ENCODE measurements at places on chromosomes 2 and 18. TPM values are rescaled to one million over a fixed set of nuclear protein-coding genes. Genes with fewer than 3 reads are reported as not detected.

CCDC68 gene
- total RNA-seq: 8.1 TPM

VWC2L gene
- not detected for total RNA-seq

UBR3 gene
- total RNA-seq: 59.2 TPM

- H3K27ac ChIP-seq: no peak overlapping the region
- no peaks in the 10 kb centered on the region for H3K27me3 ChIP-seq
- no peak for DNase-seq
- H3K36me3 ChIP-seq: no peaks in the 10 kb centered on the region
- H3K4me1 ChIP-seq: no peaks in the 10 kb centered on the region
- H3K4me3 ChIP-seq: no peak overlapping the region
Observed at GRCh38 chr2:192070099-192070498, 124.6 kb downstream of the TMEFF2 start.

DNA sequence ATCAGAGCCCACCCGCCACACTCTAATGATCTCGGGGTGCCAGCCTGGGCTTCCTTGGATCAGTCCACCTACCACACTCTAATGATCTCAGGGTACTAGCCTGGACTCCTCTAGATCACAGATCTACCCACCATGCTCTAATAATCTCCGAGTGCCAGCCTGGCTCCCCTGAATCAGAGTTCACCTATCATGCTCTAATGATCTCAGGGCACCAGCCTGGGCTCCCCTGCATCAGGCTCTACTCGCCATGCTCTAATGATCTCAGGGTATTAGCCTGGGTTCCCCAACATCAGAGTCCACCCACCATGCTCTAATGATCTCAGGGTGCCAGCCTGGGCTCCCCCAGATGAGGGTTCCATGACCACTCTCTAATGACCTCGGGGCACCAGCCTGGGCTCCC, 48.1 kb downstream of the EIPR1 start:
- H3K4me1 ChIP-seq: no peaks in the 10 kb centered on the region
- DNase-seq: no peak
- no peak overlapping the region for H3K4me3 ChIP-seq
- H3K27ac ChIP-seq: no peak overlapping the region
- no peaks in the 10 kb centered on the region for H3K27me3 ChIP-seq
- no peaks in the 10 kb centered on the region for H3K36me3 ChIP-seq

GRCh38 chr2:144516981-144517865, 2.7 kb downstream of the ZEB2 start:
- H3K27me3 ChIP-seq: no peaks in the 10 kb centered on the region
- peak overlapping the region; percentile 99 for H3K27ac ChIP-seq
- H3K36me3 ChIP-seq: no peaks in the 10 kb centered on the region
- peaks cover 7% of the 10 kb centered on the region for H3K4me1 ChIP-seq

DNA sequence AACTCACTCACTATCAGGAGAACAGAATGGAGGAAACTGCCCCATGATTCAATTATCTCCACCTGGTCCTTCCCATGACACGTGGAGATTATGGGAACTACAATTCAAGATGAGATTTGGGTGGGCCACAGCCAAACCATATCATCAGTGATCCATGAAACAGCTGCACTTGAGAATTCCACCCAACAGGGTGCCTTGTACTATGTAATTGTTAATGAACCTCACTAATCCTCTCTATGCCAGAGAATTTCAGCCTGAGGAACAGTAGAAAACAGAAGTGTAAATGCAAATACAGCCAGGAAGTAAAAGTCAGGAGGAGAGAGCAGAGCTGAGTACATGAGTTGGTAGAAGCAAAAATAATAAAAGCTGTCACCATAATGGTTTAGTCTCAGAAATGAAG, 261.4 kb downstream of the EPHA4 start:
- H3K27me3 ChIP-seq: no peaks in the 10 kb centered on the region
- H3K36me3 ChIP-seq: no peaks in the 10 kb centered on the region
- no peak for DNase-seq

DNA sequence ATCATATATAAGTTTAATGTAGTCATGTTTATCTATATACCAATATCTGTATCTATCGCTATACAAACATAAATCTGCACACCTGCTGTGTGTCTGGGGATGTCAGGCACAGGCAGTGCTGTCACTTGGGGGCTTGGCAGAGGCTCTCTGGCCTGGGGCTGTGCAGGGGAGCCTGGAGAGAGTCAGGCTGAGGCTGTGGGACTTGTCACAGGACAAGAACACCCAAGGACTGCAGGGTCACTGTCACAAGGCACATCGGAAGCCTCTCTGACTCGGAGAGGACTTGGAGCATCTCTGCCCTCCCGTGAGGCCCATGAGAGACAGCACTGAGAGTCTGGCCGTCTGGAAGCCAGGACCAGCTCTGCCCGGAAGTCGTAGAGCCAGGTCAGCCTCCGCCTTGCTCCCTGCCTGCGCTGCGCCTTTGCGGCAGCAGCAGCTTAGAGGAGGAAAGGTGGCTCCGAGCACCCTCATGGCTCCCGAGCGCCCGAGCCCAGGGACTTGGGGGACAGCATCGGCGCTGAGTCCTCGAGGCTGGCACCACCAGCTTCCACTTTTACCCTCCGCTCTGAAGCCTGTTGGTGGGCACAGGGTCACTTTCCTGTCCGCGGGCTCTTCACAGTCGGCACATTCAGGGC, 280.3 kb downstream of the NDUFA10 start:
- no peaks in the 10 kb centered on the region for H3K36me3 ChIP-seq
- DNase-seq: no peak
- no peak overlapping the region for H3K4me3 ChIP-seq
- H3K27me3 ChIP-seq: no peaks in the 10 kb centered on the region

- H3K4me3 ChIP-seq: no peak overlapping the region
- DNase-seq: no peak
- H3K4me1 ChIP-seq: no peaks in the 10 kb centered on the region
- no peak overlapping the region for H3K27ac ChIP-seq
Observed at GRCh38 chr2:98269274-98269673, 77.0 kb upstream of the CNGA3 start.

- H3K27me3 ChIP-seq: no peaks in the 10 kb centered on the region
- no peak for DNase-seq
- no peaks in the 10 kb centered on the region for H3K36me3 ChIP-seq
Observed at GRCh38 chr2:78861546-78861945, 164.0 kb upstream of the REG3G start.

DNA sequence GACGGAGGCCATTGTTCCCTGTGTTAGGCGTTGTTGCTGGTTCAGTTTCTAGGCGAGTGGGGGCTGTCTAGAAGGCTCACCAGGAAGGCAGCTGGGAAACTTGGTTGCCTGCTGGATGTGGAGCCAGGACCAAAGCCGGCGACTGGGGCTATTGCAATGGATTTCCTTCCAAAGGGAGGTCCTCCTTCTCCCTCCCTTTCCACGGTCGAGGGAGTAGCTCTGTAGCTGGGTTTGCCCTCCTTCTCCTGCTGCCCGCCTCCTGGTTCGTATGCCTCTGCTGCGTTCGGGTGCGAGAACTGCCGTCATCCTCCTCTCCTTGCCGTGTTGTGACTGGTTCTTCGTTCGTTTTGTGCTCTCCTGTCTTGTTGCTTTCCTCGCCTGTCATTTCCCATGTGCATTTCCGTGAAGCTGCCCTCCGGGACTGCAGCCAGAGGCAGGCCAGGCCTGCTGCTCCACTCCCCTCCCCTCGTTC, 203.4 kb downstream of the NEDD4L start:
- peak overlapping the region; percentile 30 for H3K4me3 ChIP-seq
- no peaks in the 10 kb centered on the region for H3K36me3 ChIP-seq
- peak overlapping the region; percentile 42 for H3K27ac ChIP-seq
- H3K4me1 ChIP-seq: peaks cover 16% of the 10 kb centered on the region
- DNase-seq: no peak

GRCh38 chr2:176066645-176067588, 16.8 kb downstream of the EVX2 start:
- H3K27ac ChIP-seq: no peak overlapping the region
- no peak overlapping the region for H3K4me3 ChIP-seq
- no peaks in the 10 kb centered on the region for H3K36me3 ChIP-seq
- H3K4me1 ChIP-seq: no peaks in the 10 kb centered on the region
- H3K27me3 ChIP-seq: no peaks in the 10 kb centered on the region
- DNase-seq: no peak

DNA sequence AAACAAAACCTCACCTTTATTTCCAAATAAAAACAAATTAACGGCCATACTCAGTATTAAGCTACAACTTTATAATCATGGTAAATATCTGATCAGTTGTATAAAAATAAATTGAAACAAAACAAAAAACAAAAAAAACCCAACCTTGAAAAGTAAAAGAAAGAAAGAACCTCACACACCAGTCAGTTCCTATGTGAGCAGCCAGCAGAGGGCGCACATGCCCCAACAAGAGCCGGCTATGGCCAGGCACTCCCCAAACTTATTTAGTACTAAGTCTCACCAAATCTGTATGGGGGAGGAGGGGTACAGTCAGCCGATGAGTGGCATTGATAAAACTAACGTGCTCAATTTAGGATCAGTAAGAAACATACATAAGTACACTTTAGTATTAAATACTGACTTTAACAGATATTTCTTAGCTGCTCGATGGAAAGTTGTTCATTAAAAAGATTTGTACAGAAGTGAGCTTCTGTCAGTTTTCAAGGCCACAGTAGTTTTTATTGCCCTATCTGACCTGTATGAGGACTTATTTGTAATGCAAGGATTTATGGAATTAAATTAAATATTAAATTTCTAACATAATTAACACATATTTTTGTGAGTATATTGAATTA, 172.6 kb downstream of the TCF4 start:
- no peaks in the 10 kb centered on the region for H3K27me3 ChIP-seq
- H3K27ac ChIP-seq: peak overlapping the region; percentile 51
- no peak for DNase-seq
- H3K4me1 ChIP-seq: peaks cover 32% of the 10 kb centered on the region

DNA sequence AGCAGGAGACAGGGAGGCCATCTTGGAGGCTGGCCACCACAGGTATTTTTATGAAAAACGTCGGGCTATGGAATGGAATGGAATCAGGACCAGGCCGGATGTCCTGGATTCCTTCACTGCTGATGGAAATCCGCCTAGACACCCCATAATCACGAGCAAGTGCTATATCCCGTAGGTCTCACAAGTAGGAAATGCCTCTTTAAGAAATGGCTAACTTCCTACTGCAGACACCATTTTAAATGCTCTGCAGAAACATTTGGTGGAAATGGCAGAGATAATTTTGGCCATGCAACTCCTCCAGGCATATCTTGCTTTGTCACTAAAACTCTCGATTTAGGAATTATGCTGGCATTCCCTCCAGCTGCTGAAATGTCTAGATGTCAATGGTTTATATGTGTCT, 18.0 kb downstream of the ID2 start:
- DNase-seq: no peak
- H3K4me3 ChIP-seq: no peak overlapping the region
- no peak overlapping the region for H3K27ac ChIP-seq

GRCh38 chr2:210687786-210688470, 131.5 kb downstream of the CPS1 start:
- no peak overlapping the region for H3K4me3 ChIP-seq
- H3K36me3 ChIP-seq: no peaks in the 10 kb centered on the region
- DNase-seq: no peak
- no peaks in the 10 kb centered on the region for H3K4me1 ChIP-seq

GRCh38 chr2:146982393-146982846, 862.4 kb upstream of the ACVR2A start:
- no peak for DNase-seq
- H3K36me3 ChIP-seq: no peaks in the 10 kb centered on the region
- H3K27ac ChIP-seq: peak overlapping the region; percentile 48
- H3K4me3 ChIP-seq: no peak overlapping the region
- H3K27me3 ChIP-seq: no peaks in the 10 kb centered on the region

- DNase-seq: no peak
- H3K27me3 ChIP-seq: no peaks in the 10 kb centered on the region
- H3K27ac ChIP-seq: no peak overlapping the region
- peaks cover 12% of the 10 kb centered on the region for H3K4me1 ChIP-seq
- no peak overlapping the region for H3K4me3 ChIP-seq
Observed at GRCh38 chr18:58694720-58695468, 23.6 kb downstream of the MALT1 start.

GRCh38 chr2:233974530-233975071, 57.4 kb downstream of the TRPM8 start:
- no peak overlapping the region for H3K4me3 ChIP-seq
- H3K27ac ChIP-seq: no peak overlapping the region
- H3K27me3 ChIP-seq: no peaks in the 10 kb centered on the region
- H3K36me3 ChIP-seq: no peaks in the 10 kb centered on the region
- peaks cover 6% of the 10 kb centered on the region for H3K4me1 ChIP-seq

DNA sequence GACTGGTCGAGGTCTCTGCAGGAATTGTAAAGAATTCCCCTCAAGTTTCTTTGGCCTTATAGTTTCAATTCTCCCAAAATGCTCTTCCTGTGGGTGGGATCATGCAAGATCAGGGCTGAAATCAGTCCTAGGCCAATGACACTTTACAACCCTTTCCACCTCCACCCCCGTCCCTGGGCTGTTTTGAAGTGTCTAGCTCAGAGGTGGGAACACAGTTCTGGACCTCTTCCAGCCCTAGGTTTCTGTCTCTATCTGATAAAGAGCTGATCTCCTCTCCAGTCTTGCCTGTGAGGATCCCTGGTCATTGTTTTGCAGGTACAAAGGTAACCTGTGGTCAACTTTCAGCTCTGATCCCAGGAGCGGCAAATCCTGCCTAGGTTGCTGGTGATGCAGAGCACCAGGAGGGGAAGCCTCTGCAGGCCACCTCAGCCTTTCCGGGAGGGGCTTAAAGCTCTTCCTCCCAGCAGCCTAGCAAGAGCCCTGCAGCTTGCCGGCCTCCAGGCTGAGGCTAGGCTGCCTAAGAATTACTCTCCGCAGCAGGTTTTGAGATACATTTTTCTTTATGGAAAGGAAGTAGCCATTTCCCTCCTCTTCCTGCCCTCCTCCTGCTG, 69.8 kb upstream of the WIPF1 start:
- peak overlapping the region; percentile 58 for H3K27ac ChIP-seq
- no peak for DNase-seq
- peaks cover 57% of the 10 kb centered on the region for H3K4me1 ChIP-seq
- no peaks in the 10 kb centered on the region for H3K36me3 ChIP-seq
- H3K27me3 ChIP-seq: no peaks in the 10 kb centered on the region
- no peak overlapping the region for H3K4me3 ChIP-seq

DNA sequence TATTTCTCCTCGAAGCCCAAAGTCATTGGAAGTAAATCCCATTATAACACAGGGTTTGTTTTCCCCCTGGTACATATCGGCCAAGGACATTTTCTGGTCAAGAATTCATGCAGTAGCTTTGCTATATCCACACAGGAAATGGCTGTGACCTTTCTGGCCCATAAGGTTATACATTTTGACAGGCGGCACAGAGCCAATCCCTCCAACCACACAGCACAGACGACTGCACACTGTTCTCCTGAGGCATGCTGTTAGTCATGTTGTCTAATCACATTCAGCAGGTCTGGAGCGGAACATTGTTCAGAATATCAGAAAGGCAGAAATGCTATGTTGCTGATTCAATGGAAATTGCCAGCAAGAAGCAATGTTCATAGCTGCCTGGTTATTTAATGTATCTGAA, 742.3 kb upstream of the SLC8A1 start:
- H3K36me3 ChIP-seq: no peaks in the 10 kb centered on the region
- H3K4me3 ChIP-seq: no peak overlapping the region
- no peak overlapping the region for H3K27ac ChIP-seq
- H3K27me3 ChIP-seq: no peaks in the 10 kb centered on the region
